ENCODE measurements at places on chromosomes 2 and 18.

DNA sequence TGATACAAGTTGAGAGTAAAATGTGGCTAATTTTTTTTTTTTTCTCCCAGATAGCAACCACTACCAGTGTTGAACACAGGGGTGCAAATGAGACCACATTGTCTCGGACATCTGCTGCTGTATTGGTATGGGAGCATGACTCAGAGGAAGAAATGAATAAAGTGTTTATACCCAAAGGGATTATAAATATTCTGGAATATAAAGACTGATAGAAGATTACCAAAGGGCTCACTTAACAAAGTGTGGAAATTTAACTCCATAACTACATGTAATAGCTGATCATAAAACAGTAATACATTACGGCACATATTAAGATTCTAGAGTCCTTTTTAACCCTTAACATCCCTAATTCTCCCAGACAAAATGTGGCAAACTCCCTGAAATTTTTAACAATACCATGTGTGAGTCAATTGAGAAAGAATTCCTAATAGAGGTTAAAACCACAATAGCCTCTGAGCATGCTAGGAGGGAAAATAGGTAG, 1023.0 kb upstream of the ACVR2A start:
- no peak for DNase-seq

- DNase-seq = no peak
These were observed 132.5 kb upstream of the LHCGR start for GRCh38 chr2:48888066-48888465.

- DNase-seq = no peak
These were observed 190.5 kb downstream of the RND3 start for GRCh38 chr2:150296770-150297546.

GRCh38 chr2:44941551-44942234, at the start of gene SIX3:
Gene SIX3, plus strand, starts transcription at chr2:44941702. Its CDS starts 403 bp downstream, at chr2:44942105.
- DNase-seq = peak; percentile 30

DNA sequence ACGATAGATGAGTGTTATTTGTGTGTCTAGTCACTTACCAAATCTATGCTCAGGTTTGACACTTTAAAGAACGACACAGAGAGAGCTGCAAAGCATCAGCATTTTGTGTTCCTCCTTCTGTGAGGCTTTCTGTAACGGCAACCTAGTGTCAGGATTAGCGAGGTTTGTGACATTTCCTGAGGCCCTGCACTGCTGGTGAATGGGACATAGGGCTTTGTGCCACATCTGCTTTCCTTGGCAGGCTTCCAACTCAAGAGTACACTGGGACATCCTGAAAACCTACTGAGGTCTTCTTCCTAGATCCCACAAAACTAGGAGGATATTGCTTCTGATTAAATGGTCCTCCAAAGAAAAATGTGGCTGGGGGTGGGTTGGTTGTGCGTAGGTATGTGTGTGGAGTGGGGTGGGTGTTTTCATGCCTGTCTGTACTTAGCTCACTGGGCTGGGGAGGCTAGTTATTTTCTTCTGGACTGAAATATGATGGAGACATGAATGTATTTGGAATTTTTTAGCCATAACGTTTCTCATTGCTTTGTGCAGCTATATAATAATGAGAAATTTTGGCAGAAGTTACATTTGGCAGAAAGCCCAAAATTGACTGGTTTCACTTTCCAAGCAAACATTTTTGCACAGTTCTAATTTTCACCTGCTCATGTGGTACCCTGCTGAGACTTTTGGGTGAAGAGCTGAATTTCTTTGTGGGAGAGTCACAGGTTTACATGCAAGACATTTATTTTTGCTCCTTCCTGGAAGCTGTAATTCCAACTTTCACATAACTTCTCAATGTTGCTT, 308.4 kb downstream of the XIRP2 start:
- DNase-seq = no peak

GRCh38 chr2:240522406-240522805, 35.4 kb downstream of the ANKMY1 start:
- no peak for DNase-seq

GRCh38 chr2:205715831-205716525, 33.7 kb downstream of the NRP2 start:
- DNase-seq = no peak

- no peak for DNase-seq
These were observed 83.3 kb upstream of the ZNF521 start for GRCh38 chr18:25435149-25435782.

GRCh38 chr18:73549236-73549635, 598.4 kb downstream of the FBXO15 start:
- no peak for DNase-seq

DNA sequence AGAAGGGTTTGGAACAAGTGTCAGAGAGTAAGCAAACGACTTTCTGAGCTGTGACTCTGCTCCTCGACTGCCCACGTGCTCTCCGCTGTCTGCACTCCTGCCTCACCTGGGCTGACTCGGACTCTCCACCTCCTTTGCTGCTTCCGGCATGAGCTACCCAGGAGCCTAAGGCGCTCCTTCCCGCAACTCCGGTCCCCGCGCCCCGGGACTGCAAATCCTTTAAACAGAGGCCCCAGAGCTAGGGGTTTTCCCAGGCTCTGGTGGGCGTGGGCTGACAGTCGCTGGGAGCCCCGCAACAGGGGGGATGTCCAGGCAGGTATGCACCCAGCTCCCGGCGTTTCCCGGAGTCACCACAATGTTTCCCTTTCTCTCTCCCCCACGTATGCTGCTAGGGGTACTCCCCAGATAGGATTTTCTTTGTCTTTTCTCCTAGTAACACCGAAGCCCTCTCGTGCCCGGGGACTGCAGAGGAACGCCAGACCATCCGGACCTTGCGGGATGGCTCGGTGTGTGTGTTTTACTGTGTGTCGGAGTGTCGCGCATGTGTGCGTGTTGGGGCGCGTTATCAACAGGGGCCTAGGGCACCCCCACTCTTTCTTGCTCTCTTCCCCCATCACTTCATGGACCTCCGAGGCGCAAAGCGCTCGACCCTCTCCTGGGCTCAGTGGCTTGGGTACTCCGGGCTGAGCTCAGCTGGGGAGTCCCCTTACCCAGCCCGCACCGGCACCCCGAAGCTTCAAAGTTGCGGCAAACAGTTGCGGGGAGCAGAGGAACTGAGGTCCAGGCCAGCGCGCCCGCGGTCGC, 691 bp upstream of the THSD7B start:
- DNase-seq = no peak

GRCh38 chr18:2891526-2892431, 45.0 kb downstream of the EMILIN2 start:
- DNase-seq = no peak

DNA sequence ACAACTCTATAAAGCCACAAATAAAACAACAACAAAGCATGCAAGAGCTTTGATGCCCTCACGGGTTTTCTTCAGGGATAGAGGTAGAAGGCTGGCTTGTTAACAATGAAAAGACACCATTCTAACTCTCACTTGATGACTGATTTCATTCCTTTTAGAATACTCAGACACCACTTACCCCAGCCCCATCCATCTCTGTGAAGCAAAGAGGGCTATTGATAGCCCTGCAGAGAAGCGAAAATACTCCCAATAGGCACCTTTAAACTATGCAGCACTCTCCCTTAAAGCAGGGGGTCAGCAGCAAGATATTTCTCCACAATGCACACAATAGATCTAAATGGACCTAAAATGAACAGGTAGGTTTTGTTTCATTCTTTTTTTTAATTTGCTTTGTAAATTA, 35.1 kb downstream of the ZNF385B start:
- DNase-seq = no peak

DNA sequence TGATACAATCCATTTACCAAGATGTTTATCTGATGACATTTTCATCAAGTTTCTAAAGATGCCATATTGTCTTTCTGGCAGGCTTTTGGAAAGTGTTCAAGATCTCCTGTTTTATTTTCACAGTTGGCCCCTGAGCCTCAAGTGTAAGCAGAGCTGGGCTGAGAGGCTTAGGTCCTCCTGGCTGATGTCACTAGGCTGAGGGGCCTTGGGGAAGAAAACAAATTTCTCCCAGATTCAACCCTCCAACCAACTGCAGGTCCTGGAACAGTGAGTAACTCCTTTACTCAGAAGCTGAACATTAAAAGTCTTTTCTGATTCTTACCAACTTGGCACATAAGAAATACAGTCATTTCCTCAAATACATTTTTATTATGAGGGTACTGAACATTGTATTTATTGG, 14.9 kb upstream of the IL1RL1 start:
- no peak for DNase-seq

- no peak for DNase-seq
These were observed 71.8 kb downstream of the RAPH1 start for GRCh38 chr2:203463266-203463678.

DNA sequence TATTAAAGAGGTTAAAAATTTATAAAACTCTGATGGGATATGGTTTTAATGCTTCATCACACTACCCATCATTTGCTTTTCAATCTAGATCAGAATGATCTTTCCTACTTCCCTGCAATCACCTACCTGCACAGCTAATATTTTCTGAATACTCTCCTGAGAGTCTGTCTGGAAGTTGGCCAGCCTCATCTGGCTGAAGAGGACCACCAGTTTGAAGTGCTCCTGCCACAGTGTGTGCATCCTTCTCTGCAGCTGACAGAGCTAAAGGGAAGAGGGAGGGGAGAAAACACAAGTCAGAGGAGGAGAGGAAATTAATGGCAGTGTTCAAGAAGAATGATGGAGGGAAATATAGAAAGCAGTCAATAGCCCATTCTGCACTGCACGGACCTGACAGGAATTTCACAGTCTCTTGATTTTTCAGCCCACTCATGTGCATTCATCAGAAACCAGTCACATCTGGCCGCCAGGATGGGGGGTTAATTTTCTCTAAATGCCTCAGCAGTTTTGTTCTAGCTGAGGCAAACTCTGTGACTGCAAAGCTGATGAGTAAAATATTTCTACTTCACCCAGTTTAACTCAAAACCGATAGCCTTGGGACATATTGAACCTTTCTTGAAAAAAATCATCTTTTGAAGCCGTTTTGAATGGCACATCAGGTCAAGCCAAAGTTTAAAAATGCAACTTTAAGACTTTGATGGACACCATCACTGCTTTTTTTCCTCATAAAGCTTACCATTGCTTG, 201.8 kb upstream of the KLHL14 start:
- no peak for DNase-seq

- no peak for DNase-seq
These were observed 10.0 kb upstream of the GBX2 start for GRCh38 chr2:236177967-236178889.

- no peak for DNase-seq
These were observed 254.1 kb downstream of the PRKCE start for GRCh38 chr2:45905632-45905958.

DNA sequence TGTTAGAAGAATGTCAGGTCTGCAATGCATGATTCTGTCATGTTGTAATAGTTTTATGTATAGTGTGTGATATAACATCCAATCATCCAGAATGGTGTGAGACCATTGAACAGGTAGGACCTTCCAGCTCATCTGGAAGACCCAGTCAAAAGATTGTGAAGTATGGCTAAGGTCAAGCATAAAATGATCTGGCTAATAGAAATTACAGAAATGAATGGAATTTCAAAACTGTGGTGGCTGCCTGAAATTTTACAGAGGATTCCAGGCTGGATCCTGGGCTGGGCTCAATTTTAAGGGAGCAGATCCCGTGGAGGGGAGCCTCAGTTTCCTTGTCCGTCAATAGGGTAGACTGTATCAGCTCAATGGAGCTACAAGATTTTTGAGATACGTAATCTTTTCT, 39.1 kb downstream of the ACKR3 start:
- no peak for DNase-seq

DNA sequence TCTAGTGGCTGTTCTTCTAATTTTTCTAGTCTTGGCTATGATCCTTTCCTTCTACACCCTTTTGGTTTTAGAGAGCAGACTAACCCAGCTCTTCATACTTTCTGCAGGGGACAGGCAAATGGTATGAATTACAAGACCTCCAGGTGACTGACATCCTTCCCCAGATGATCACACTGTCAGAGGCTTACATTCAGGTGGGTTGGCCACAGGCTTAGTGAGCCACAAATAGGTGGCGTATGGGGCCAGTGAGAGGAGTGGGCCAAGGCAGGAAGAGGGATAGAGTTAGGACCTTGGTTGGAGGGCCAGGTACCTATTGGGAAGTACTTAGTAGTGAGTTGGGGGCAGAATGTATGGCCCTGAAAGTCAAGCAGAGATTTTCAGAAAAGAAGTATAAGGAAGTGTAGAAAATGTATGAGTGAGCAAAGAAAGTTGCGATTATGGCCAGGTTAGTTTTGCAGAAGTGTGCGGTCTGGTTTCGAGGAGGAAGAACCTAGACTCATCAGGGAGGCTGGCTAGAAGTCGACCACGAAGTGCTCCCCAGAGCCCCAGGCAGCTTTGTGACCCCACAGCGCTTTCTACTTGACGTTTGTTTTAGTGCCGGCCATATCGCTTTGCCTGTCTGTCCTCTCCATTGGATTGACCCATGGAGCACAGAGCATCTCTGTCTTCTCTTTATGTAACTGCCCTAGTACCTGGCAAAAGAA, 20.0 kb downstream of the SFTPB start:
- no peak for DNase-seq

GRCh38 chr2:223051693-223052289, at the start of gene KCNE4:
Gene KCNE4, plus strand, starts transcription at chr2:223052190. Its CDS starts 641 bp downstream, at chr2:223052831.
- DNase-seq = no peak

DNA sequence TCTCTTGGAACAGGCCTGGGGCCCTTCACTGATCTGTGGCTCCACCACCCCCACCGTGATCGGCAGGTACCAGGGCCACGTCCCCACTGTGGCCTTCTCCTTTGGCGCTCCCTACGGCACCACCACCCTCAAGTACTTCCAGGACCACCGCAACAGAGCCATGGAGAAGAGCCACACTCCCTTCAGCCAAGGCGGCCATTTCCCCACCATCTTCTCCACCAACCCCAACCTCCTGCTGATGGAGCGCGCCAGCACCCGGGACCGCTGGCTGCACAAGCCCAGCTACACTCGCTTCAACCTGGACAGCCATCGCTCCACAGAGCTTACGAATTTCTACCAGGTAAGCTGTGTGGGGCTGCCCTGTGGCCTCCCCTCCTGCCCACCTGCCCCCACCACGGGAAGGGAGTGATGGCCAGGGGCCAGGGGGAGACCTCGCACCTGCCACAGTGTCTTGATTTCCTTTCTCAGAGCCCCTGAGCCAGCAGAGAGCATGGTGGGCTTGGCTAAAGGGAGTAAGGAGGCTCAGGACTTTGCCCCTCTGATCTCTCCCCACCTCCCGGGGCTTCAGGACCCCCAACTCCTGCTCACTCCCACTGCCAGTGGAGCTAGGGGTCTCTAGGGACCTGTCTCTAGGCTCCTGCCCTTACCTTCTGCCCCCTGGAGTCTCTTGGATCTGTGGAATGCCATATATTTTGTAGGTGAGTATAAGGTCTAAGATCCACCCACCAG, 65.2 kb downstream of the CIB4 start:
- no peak for DNase-seq

- no peak for DNase-seq
These were observed 85.3 kb downstream of the NRP2 start for GRCh38 chr2:205767617-205768016.

DNA sequence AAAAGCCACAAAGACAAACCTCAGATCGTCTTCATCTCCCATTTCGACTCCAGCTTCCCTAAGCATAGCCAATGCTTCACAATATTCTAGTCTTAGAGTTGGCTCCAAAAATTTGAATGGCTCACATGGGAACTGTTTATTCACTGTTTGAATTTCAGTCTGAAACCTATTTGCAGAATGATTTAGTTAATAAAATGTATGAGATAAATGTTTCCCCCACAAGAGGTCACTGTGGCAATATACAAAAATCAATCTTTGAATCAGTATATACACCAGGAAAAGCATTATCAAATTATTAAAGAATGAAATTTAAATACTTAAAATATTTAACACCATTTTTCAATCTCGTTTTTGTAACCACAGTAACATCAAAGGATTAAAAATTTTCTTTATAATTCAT, 40.0 kb upstream of the MCM6 start:
- DNase-seq = no peak

- DNase-seq = no peak
These were observed 378.8 kb downstream of the SLC4A3 start for GRCh38 chr2:220006152-220006621.

GRCh38 chr2:75574106-75574505, 13.4 kb upstream of the EVA1A start:
- no peak for DNase-seq
